ENCODE measurements at places on chromosomes 6 and 20.

- peak; percentile 71 for DNase-seq
These were observed 3.0 kb downstream of the CFB start for GRCh38 chr6:31948753-31949413.

DNA sequence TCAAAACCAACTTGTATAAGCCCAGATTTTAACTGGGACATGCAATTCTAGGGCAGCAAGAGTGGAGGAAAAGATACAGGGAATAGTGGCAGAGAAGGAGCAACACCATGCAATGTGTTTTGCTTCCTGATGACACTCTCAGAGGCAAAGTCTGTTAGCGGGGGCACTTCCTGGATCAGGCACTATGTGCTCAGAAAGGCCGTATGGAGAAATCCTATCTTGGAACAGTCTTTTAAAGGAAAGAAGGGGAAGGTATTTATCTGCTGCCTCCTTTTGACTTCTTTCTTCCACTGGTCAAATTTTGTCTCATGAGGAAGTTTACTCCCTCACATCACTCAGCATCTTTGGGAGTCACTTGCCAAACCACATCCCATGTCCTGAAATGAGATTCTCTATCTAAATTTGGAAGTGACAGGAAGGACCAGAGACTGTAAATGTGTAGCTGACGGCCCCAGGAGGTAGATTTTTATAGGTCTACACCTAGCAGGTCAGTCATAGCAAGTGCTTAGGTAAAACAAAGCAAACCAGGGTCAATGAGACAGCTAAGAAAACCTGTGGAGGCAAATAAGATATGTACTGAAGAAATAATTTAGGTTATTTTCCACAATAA, 91.7 kb upstream of the ELOVL5 start:
- DNase-seq: peak; percentile 28

- DNase-seq: no peak
These were observed 1088.9 kb upstream of the CITED2 start for GRCh38 chr6:140463312-140463710.

- no peak for DNase-seq
These were observed 71.1 kb upstream of the PMEPA1 start for GRCh38 chr20:57780906-57781305.

DNA sequence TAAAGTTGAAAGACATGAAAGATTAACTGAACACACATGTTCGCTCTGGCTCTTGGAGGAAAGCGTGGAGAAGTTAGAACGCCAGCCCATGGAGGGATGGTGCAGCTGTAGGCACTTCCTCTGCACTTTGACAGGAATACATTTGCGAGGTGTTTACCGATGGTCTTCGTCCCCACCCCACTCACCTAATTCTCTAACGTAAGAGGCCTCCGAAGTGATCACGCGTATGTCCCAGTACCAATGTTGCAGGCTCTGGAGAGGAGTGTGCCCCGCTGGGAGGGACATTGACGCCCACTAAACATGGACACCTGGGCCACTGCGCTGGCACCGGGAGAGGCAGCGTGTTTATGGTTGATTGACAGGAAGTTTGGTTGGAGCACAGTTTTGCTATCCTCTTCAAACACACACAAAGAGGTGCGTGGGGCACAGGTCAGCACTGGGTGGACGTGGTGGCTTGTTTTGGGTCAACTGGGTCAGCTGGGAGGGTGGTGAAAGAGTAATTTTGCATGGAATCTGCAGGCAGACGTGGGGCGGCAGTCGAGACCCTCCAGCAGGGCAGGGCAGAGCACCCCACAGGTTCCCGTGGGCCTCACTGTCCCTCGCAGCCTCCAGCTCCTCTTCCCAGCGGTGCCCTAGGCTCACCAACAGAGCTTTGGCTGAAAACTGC, 110.1 kb downstream of the DLL1 start:
- no peak for DNase-seq

DNA sequence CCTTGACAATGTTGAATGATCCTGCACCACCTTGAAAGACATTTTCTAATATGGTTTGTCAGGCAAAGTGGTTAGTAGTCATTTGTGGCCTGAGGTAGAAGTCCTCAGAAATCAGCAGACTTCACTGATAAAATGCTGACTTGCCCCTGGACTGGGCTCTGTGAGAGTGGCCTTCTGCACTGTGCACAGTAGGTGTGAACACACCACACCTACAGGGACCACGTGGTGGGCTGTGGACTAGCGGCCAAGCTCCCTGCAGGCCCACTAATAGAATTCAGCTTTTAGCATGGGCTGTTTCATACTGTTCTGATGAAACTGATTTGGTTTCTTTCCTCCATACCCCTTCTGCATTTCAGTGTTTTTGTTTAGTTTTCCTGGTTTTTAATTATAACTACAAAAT, 7.3 kb downstream of the BPHL start:
- no peak for DNase-seq

DNA sequence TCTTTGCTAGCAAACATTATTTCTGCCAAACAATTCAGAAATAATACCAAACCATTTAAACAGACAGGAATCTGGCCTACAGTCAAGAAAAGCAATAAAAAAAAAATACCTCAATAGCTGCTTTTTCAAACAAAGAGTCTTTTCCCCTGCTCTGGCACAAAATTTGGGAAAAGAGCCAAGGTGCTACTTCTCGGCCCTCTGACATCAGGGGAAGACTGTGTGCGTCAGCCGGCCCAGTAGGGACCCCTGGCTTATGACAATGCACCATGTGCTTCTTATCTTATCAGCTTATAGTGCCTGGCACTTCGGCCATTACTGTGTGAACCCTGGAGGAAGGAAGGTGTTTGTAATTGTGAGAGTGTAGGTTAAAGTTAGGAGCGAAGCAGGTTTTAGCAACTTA, 89.4 kb downstream of the PDE10A start:
- DNase-seq: no peak

DNA sequence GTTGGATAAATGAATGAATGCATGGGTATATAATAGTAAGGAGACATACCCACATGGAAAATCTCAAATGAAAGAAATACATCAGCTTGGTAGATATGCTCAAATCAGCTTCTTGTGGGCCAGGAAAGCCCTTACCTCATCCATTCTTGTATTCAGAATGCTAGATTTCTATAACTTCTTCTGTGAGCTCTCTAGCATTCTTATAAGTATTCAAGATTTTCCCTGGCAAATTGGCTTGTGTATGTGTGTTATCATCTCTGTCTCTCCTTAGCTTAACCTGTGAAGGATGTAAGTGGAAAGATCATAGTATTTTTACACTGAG, 100.8 kb downstream of the OR2B2 start:
- DNase-seq: no peak

DNA sequence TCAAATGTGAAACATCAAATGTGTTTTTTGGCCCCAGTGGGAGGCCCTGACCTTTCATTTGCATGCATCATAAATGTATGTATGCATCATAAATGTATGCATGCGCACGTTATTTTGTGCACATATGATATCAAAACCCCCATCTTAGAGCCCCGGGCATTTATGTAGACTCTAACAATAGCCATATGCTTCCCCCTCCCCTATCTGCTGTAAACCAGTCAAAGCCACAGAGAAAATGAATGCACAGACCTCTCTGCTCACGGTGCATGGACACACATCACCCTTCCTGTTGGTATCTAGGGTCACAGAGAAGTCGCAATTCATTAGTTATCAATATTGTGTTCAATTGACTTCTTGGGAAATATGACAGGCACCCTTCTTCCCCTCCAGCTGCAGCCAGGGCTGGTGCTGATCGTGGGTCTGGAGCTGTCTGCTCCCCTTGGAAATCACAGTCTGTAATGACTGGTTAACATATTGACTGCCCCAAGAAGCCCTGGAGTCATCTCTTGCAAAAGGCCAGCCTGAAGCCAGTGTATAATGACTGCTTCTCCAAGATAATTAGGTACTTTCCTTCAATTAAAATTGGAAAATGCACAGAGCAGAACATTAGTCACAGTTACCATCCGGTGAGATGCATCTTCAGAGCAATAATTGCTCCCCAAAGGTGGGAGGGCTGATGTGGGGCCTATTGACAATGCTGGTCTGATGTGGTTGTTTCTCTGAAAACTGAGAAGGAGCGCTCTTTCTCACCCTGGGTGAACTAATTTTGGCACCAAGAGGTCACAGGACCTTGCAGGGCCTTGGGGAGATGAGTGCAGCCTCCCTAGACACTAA, 532.2 kb downstream of the CDH26 start:
- DNase-seq: no peak

GRCh38 chr6:169830876-169831275, 79.5 kb downstream of the ERMARD start:
- DNase-seq: no peak

DNA sequence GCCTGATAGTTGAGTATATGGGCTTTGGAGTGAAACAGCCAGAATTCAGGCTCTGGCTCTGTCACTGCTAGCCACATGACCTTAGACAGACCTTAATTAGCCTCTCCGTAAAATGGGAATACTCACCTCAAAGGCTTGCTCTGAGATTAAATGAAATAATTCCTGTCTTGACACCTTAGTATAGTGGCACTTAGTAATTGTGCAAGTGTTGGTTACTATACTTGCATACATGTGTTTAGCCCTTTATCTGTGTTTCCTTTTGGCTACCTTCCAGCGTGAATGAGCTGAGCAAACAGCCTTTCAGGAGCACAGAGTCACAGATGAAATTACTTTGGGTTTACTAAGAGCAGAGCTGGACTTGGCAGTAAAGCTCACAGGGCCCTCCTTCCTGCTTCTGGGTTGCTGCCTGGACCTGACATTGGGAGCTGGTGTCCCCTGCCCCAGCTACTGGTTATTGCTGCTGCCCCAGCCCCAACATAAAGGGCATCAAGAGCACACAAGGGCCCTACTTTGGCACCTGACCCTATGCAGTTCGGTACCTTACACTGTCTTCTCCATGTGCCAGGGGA, 32.8 kb downstream of the CD164 start:
- DNase-seq: peak; percentile 86

DNA sequence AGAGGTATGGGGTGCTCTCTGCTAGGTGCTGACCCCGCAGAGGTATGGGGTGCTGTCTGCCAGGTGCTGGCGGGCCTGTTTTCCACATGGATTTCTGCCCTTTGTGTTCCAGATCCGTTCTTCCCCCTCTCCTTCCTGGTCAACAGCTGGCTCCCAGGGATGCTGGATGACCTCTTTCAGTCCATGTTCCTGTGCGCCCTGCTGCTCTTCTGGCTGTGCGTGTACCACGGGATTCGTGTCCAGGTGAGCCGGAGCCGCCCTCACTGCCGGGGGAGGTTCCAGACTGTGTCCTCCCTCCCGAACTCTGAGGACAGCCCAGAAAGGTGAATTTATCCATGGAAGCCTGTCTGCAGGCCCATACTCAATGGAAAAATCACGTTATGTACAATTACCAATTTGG, 36.3 kb downstream of the DYNLT1 start:
- no peak for DNase-seq

GRCh38 chr20:11219192-11219591, 545.4 kb upstream of the JAG1 start:
- DNase-seq: no peak

Data from GM23248 (cell line).